ENCODE measurements at places on chromosomes 7 and 10.

- no peak for DNase-seq
Observed at GRCh38 chr10:130029209-130029608, 65.1 kb upstream of the EBF3 start.

- no peak for DNase-seq
Observed at GRCh38 chr10:125785791-125786190, 10.2 kb upstream of the MMP21 start.

- DNase-seq = no peak
Observed at GRCh38 chr10:54587971-54588370, 213.1 kb downstream of the PCDH15 start.

GRCh38 chr10:132328738-132329137 lies 3.3 kb upstream of the LRRC27 start:
- no peak for DNase-seq

Measured in activated CD4-positive, alpha-beta T cell treated with anti-CD3 and anti-CD28 coated beads, Interleukin-2, amount 50 U/mL, for 48 hours (primary cell).